ENCODE measurements at places on chromosomes 16 and 17.
A peak's percentile ranks its signal among the peaks of the same experiment; 100 is the strongest.

GRCh38 chr17:9887508-9887907 lies 17.6 kb downstream of the RCVRN start:
- DNase-seq = no peak

DNA sequence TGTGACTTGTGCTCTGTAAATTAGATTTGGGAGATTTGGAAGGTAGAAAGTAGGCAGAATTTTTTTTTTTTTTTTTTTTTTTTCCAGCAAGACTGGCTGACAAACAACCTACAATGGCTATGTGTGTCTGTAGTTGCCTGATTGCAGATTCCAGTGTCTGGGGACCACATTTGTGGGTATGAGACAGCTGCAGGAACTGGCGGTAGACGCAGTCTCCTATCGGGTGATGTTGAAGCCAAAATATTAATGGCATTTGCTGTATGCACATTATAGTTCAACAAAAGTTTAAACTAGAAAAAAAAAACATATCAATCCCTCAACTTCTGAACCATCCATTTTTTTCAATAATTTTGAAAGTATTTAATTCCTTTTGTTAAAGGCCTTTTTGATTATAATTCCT lies 665.2 kb downstream of the TOX3 start:
- no peak for DNase-seq

- no peak for DNase-seq
Observed at GRCh38 chr17:282912-283882, 69.4 kb downstream of the RPH3AL start.

DNA sequence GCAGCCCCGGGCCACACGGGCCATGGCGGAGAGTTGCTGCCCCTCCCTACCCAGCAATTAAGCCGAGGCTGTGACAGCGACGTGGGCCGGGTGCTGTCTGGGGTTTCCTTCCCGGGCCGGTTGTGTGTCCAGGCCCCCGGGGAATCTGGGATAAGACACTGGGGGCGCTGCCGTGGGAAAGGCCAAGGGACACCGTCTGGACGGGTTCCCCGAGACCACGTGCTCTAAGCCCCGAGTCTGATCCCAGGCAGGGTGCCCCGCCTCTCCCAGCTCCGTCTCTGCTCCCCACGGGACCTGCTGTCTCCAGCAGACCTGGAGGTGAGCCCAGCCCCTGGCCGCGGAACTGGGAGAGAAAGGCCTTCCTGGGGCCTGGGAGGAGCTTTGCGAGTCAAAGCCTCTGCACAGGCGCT lies 92.2 kb downstream of the IRX3 start:
- DNase-seq = no peak

- DNase-seq = no peak
Observed at GRCh38 chr16:68700120-68700519, 37.0 kb upstream of the CDH1 start.

DNA sequence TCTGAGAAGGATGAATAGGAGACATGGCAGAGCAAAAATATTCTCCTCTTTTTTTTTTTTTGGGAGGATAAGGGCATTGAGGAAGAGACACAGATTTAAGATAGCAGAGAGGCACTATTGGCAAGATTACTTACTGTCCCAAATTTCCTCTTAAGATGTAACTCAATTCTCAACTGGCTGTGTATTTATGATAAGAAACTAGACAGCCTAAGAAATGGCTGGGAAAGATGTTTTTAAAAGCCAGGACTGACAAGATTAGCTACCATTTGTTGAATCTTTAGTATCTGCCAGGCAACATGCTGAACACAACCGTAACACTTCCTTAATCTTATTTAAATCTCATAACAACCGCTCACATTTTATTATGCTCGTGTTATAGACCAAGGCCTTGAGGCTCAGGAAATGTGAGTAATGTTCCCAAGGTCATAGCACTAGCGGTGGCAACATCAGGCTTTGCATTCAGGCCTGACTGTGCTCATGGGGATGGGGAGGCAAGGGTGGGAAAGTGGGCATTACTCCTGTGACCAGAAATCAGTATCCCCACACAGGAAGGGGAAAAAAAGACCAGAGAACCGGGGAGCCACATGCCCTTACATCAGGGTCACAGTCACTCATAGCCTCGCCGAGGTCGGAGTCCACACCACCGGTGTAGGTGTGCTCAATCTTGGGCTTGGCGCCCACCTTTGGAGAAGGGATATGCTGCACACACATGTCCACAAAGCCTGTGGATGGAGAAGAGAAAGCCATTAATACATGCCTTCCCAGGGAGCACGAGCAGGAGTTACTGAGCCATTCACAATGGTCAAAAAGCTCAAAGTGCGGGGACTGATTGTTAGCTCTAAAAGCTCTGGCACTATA lies 15.6 kb downstream of the HIGD1B start:
- DNase-seq = no peak

DNA sequence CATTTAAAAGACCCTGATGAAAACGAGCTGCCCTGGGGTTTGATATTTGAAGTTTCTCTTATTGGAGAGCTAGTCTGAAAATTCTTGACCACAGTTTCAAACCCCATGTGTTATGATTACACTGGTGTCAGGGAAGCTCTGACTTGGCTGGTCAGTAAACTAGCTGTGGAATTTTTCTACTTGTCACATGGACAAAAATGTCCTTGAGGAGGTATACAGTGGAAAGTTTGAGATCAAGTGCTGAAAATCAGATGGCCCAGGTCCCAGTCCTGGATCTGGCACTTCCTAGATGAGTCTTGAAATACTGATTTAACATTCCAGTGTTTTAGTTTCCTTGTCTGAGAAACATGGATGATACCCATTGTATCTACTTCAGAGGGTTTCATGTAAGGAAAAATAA lies 30.7 kb upstream of the SOX9 start:
- no peak for DNase-seq

DNA sequence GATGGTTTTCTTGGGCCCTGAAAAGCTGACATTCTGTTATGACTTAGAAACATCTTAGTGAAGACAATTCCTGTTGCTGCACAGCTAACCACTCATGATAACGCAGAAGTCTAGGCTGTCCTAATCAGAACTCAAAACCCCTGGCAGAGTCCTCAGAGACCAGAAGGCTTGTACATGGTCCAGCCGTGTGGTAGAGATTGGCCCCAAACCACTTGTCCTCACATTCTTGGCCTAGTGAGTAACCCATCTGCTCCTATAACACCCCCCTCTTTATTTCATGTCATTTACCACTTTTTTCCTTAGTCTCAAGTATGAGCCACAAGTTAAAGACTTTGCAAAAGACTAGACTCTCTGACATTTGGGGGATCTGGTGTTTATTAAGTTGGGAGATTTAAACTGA lies 116.5 kb upstream of the ADAMTS18 start:
- DNase-seq = no peak

DNA sequence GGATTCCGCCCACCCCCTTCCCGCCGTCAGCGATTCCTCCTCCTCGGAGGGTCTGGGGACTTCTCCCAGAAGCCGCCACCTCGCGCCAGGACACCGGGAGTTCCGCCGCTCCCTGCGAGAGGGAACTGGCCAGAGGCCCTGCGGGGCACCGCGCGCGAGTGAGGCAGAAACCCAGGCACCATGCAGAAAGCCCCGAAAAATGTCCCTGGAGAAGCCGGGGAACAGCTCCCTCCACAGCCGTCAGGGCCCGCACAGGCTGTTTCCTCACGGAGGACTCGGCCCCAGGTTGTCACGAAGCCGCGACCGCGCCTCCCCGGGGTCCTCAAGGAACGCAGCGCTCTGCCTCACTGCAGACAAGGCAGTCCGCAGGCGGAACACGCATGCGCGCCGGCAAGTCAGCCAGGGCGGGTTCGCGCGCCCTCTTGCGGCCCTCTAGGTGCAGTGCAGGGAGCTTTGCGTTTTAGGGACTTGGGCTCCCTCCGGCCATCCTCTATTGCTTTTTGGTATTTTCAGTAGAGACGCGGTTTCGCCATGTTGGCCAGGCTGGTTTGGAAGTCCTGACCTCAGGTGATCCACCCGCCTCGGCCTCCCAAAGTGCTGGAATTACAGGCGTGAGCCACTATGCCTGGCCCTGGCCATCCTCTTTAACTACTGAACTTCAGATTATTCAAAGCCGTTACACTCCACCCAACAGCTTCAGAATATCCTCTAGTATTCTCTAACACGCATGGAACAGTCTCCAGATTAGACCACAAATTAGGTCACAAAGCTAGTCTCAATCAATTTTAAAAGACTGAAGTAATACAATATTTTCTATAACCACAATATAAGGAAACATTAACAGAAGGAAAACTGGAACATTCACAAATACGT lies 20.3 kb upstream of the ZNF287 start:
- DNase-seq = peak; percentile 99

DNA sequence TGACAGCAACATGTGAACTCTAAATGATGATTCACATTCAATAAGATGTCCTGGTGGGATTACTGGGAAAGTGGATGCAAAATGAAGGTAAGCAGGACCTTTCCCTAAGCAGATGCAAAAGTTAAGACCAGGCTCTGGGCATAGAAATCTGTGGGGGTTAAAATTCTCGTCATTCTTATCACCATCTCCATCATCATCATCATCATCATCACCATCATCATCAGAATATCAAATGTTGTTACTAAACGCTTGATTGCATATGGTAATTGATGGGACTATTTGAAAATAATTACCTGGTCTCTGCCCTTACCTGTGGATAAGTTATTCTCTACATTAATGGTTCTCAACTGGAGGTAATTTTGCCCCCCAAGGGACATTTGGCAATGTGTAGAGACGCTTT lies 41.9 kb upstream of the TMEM132E start:
- no peak for DNase-seq

GRCh38 chr17:28812748-28813377 lies 29.7 kb downstream of the FAM222B start:
- peak; percentile 67 for DNase-seq

DNA sequence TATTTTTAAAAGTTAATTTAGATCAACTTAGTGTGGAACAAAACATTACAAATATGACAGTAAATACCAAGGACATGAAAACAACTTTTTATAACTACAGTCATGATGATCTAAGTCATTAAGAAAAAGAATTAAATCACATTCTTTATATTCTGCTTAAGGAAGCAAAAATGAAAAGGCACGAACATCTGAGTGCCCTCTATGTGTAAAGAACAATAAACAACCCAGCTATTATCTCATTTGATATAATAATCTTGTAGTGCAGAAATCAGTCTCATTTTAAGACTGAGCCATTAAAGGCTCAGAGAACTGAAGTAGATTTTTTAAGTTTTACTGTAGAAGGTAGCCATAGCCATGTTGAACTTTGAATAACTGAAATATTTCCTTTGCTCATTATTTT lies 13.4 kb downstream of the MYO1D start:
- no peak for DNase-seq

DNA sequence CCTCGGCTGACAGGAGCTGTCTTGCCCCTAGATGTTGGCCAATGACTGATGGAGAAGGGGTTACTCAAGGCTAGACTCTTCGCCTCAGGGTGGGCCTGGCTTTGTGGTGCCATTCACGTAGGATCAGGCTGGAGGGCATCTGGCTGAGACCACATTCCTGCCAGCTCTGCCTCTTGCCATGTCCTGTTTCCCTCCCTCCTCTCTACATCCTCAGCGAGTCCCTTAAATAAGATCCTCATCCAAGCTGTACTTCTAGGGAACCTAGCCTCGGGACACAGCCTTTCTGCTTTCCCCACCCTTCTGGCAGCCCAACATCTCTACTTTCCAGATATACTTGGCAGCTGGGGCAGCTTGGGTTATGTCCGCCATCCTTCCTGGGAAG lies 27.9 kb upstream of the EFCAB13 start:
- no peak for DNase-seq

- no peak for DNase-seq
Observed at GRCh38 chr17:80374039-80374731, 40.8 kb upstream of the ENDOV start.

GRCh38 chr16:27481282-27481934 lies 68.3 kb downstream of the GTF3C1 start:
- no peak for DNase-seq

DNA sequence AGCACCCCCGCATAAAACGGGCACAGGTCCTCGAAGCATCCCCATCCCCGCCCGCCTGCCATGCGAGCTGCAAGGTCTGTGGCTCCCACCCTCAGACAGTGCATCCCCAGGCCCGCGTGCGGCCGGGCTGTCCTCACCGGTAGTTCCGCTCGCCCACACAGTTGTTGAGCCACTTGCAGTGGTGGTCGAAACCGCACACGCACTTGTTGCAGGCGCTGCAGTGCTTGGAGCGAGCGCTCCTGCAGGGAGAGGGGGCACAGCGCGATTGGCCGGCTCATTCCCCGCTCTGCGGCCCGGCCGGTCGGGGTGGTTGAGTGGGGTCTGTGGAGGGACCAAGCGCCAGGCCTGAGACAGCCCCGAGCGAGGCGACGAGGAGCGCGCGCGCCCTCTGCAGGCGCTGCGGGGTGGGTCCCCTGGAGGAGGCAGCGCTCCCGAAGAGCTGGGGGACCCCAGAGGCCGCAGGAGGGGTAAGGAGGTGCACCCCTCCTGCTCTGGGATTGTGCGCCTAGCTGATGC lies 6.0 kb upstream of the TPPP3 start:
- DNase-seq = no peak

DNA sequence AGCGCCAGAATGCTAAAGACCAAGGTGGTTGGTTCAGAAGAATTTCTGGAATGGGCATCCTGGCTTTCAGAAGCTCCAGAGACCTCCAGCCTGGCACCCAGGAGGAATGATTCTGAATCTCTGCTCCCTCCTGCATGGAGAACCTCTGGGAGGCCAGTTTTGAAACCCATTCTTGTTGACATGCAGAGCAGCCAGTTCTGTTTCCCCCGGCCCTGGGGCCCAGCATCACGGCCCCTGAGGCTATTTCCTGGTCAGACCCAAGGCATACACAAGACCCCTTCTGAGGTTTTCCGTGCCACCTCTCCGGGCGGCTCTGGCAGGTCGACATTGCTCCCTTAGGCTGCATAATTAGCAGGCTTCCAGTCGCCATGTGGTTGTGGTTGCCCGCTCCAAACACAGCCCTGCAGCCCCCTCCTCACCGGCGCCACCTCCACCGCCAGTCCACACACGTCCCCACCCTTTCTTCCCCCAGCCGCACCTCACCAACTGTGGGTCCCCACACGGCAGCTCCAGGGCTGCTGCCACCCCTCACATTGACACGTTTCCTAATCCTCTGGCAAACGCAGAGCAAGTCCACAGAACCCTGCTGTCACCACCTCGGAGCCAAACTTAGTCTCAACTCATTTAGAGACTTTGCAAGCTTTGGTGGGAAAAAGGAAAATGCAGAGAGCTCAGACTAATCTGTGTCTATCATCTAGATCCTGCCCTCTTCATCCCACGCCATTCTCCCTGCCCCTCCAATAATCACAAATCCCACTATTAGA lies 367.1 kb downstream of the SOX9 start:
- DNase-seq = no peak

- no peak for DNase-seq
Observed at GRCh38 chr17:16585796-16586195, 16.8 kb upstream of the ZNF287 start.

Measured in HTR-8/SVneo (cell line).